ACHN (cell line): ENCODE measurements at places on chromosomes 12 and 14.

GRCh38 chr12:128942960-128943477 is 89.7 kb downstream of the GLT1D1 start:
- DNase-seq: no peak

- no peak for DNase-seq
Observed at GRCh38 chr12:5614256-5614655, 182.3 kb downstream of the NTF3 start.

- no peak for DNase-seq
Observed at GRCh38 chr12:67921286-67921685, 68.0 kb upstream of the IFNG-AS1 start.

DNA sequence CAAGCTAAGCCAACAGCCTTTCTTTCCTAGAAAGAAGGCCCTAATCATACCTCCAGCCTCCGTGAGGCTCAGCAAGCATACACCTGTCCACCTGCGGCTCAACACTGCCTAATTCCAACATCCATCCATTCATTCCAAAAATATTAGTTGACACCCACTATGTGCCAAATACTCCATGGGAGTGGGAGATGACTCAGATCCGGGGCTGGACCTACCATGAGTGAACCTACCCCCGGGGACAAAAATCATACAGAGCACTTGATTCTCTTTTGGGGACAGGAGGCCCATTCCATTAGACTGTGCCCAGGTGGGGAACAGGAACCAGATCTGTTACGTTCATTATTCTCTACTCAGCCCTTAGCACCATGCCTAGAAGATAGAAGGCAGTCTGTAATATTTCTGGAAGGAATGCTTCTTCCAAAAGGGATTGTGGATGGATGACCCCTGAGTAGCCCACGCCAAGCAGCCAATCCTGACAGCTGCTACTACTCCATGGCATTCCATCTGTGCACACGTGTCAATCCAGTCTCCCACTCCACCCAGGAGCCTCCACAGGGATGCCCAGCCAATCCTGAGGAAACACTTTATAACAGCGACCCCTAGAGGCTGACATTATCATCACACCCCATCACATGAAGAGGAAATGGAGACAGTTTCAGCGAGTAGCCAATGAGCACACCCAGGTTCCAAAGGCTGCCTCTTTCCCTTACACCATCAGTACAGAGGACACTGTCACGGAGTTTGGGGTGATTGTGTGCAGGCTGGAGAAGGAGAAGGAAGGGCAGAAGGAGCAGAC is 170.7 kb downstream of the ESRRB start:
- peak; percentile 48 for DNase-seq

DNA sequence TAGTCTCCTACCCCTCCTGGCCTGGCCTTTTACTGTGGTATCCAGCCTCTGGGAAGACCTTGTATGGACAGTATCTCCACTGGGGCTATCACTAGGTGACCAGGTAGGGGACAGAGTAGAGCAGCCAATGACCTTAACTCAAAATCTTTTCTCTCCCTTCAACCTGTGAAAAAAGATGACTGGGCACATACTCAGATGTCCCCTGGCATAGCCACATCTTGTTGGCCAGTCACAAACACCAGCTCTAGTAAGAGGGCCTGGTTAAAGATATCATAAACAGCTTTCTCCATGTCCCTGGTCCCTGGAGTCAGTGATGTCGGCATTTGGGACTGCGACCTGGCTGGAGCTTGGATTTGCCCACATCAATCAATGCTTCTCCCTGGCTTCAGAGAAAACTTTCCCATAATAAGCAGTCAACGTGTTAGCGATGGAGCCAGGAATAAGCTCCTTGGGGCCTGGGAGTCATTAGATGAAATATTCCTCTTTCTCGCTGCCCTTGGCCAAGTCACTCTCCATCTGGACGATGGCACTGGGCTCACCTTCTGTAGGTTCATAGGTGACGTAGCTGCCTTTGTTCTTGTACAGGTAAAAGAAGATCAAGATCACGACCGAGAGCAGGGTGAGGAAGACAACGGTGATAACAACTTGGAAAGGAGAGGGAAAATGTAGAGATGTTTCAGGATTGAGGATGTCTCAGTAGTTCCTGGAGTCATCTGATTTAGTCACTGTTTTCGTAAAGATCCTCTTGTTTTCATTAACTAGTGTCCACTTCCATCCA is 7.0 kb downstream of the DAZAP2 start:
- no peak for DNase-seq

DNA sequence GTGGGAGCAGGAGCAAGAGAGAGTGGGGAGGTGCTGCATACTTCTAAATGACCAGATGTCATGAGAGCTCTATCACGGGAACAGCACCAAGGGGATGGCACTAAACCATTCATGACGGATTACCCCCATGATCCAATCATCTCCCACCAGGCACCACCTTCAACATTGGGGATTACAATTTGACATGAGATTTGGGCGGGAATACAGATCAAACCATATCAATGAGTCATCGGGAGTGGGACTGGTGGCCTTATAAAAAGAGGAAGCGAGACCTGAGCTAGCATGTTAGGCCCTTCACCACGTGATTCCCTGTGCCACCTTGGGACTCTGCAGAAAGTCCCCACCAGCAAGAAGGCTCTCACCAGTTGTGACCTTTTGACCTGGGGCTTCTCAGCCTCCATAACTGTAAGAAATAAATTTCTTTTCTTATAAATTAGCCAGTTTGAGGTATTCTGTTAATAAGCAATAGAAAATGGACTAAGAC is 28.7 kb downstream of the COX8C start:
- DNase-seq: no peak

DNA sequence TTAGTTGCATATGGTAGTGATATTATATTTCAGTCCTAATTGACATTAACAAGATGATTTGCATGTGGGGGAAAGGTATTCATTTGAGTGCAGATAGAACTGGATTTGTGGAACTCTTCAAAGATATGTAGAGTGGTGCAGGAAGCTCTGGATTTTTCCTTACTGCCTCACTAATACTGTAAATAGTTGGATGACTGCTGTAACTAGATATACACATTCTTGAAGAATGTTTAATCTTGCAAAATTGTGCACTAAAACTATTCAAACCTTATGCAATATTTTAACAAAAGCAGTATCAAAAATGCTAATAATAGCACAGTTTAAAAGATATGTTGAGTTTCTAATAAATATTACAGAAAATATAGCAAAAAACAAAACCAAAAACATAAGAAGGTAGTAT is 43.1 kb upstream of the ATF7IP start:
- no peak for DNase-seq

DNA sequence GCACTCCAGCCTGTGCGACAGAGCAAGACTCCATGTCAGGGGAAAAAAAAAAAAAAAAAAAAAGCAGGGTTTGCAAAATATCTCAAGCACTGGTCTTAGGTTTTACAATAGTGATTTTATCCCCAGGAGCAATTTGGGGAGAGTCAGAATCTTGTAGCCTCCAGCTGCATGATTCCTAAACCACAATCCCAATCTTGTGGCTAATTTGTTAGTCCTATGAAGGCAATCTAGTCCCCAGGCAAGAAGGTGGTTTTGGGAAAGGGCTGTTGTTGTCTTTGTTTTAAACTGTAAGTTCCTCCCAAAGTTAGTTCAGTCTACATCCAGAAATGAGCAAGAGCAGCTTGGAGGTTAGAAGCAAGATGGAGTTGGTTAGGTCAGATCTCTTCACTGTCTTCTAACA is 135.7 kb downstream of the PLXNC1 start:
- no peak for DNase-seq

- DNase-seq: peak; percentile 84
Observed at GRCh38 chr12:13534645-13535398, 338.3 kb downstream of the EMP1 start.

DNA sequence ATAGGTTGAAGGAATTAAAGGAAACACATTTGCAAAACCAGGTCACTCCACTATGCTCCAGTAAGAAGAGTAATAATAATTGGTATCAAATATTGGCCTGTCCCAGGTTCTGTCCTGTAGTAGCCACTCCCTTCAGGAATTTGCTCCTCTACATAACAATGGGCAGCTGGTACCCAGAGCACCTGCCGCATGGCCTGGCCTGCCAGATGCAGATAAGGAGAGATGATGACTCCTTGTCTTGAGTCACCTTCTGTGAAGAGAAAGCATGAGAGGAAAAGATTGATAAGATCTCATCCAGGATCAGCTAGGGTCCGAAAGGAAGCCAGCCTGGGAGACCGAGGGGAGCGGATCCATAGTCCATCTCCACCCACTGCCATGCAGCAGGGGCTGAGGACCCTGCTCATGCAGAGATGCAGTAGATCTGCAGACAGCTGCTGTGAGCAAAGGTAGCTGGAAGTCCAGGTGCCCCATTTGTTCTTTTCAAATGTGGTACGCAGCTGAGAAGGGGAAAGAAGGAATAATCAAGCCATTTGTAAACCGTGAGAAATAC is 24.3 kb downstream of the VCPKMT start:
- no peak for DNase-seq

GRCh38 chr14:90759370-90760077 is 56.7 kb downstream of the TTC7B start:
- no peak for DNase-seq

GRCh38 chr12:82034769-82035168 is 275.6 kb upstream of the PPFIA2 start:
- DNase-seq: no peak
